Activated CD8-positive, alpha-beta memory T cell treated with anti-CD3 and anti-CD28 coated beads, Interleukin-2, amount 10 ng/mL, durations not matched to agents 7 days and 5 days (primary cell): ENCODE measurements at places on chromosomes 5 and 9. TPM values are rescaled to one million over a fixed set of nuclear protein-coding genes. Genes with fewer than 3 reads are reported as not detected.

The SAPCD2 gene
- total RNA-seq: 40.1 TPM

The CREBRF gene
- 14.7 TPM for total RNA-seq

The NUTM2F gene
- not detected for total RNA-seq

The PLPP7 gene
- total RNA-seq: not detected

The CAMK2A gene
- total RNA-seq: not detected

The MTX3 gene
- 31.4 TPM for total RNA-seq

The PRRX2 gene
- not detected for total RNA-seq

The PCDHAC2 gene
- total RNA-seq: not detected

The SEMA6A gene
- total RNA-seq: not detected

The ZNF366 gene
- total RNA-seq: not detected

The RASA1 gene
- total RNA-seq: 22.1 TPM

The PCDHGC5 gene
- total RNA-seq: not detected

The FRMD3 gene
- 0.82 TPM for total RNA-seq

The PCDHB3 gene
- not detected for total RNA-seq

The DROSHA gene
- 73.2 TPM for total RNA-seq

The SLC6A3 gene
- total RNA-seq: 0.23 TPM

The MEGF10 gene
- not detected for total RNA-seq

The ORM2 gene
- not detected for total RNA-seq

The OLFML2A gene
- not detected for total RNA-seq

The PDE8B gene
- not detected for total RNA-seq

The HRCT1 gene
- total RNA-seq: not detected

The GABRA6 gene
- not detected for total RNA-seq

The TAF11L10 gene
- not detected for total RNA-seq

The CYSRT1 gene
- 0.53 TPM for total RNA-seq

The HDHD3 gene
- 16.4 TPM for total RNA-seq

The SEMA4D gene
- total RNA-seq: 525 TPM

The NTRK2 gene
- total RNA-seq: 2.9 TPM

The NPR2 gene
- total RNA-seq: 13.4 TPM

The PCDHGB3 gene
- total RNA-seq: 0.09 TPM

The ARID3C gene
- 0.26 TPM for total RNA-seq
